Immature natural killer cell (primary cell): ENCODE measurements at places on chromosomes 6 and 20.

DNA sequence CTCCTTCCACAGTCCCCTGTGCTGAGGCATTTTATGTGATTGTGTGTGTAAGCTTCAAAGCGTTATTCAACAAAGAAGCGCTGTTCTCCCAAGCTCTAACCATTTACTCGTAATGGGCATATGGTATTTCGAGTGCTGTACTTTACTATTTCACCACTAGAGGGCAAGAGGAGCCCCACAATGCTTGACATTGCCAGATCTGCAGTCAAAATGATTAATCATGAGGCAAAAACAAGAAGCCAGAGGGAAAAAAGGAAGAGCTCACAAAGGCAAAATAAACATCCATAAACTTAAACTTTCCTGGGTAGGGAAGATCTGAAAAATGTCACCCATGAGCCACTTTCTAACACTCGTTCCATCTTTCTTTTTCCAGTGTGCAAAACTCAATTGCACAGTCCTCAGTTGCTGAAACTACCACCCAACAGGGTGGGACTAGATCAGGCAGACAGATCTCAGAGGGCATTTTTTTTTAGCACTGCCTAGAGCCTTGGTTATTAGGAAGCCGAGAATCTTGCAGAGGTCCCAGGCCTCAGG is 215.0 kb upstream of the PLCB4 start:
- peak; percentile 19 for DNase-seq

DNA sequence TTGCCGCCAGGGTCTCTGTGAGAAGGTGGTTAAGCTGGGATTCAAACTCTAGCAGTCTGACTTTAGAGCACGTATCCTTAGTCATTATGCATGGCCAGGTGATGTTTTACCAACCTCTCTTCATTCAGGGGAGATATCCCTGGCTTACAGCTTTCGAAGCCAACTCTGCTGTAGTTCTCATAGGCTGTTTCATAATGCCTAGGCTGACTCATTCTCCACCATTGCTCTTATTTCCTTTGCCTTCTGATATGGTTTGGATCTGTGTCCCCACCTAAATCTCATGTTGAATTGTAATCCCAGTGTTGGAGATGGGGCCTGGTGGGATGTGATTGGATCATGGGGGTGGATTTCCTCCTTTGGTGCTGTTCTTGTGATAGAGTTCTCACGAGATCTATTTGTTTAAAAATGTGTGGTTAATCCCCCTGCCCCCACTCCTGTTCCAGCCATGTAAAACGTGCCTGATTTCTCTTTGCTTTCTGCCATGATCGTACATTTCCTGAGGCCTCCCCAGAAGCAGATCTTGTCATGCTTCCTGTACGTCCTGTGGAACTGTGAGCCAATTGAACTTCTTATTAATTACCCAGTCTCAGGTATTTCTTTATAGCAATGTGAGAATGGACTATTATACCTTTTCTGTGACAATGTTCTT is 94.6 kb upstream of the MAN1A1 start:
- DNase-seq: no peak

GRCh38 chr6:98477231-98477630 is 357.1 kb upstream of the POU3F2 start:
- DNase-seq: no peak

DNA sequence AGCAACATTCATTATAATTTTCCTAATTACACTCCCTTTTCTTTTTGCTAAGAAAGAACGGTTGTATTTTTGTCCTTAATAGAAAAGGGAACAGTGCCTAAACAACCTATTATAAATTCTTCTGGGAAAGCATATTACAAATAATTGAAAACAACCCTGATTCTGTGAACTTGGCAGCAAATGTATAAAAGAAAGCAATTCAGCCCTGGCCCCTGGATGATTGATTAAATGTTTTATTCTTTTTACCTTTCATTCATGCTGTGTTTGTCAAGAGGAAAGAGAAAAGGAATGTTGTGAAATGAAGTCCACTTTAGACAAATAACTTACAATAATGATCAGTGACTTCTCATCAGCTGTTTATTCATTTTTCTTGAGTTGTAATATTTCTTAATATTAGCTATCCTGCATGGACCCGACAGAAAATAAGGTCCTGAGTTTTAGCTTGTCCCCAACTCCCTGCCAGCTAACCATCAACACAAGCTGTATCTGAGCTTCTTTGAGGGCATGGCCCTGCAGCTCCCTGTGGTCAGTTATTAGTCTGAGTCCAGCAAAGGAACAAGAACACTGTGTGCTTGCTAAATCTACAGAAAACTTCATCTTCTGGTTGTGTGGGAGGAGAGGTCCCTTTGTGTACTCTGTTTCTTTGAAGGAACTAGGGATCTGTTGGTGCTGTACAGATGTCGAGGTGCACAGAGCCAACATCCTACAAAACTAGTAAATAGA is 248.2 kb downstream of the LAMA2 start:
- no peak for DNase-seq
